Mesothelial cell of epicardium (in vitro differentiated cells): ENCODE measurements at places on chromosomes 11 and 22.
A peak's percentile ranks its signal among the peaks of the same experiment; 100 is the strongest.

DNA sequence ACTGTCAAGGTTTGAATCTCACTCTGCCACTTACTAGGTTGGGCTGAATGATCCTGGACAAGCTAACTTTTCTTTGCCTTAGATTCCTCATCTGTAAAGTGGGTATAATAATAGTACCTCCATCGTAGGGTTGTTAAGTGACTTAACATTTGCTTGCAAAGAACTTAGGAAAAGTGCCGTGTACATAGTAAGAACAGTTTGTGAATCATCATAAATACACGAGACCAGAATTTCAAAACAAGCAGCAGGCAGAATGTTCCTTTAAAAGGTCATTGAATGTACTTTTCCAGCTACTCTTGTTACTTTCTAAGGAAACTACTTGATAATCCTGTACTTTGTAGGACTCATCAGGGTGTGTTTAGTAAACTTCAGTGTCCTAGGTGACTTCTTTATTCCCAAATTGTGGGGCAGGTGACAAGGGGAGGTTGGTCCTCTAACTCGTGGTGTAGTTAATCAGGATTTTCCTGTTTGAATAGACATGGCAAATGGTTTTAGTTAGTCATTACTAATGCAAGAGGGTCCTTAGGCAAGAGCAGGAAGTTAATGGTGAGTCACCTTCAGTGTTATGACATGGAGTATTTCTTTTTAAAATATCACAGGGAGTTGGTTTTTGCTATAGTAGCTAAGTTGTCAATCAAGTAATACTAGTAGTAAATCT lies 67.9 kb downstream of the YAP1 start:
- no peaks in the 10 kb centered on the region for H3K27me3 ChIP-seq
- peak overlapping the region; percentile 79 for H3K27ac ChIP-seq
- H3K4me1 ChIP-seq, result peaks cover 2% of the 10 kb centered on the region
- no peak for DNase-seq
- H3K4me3 ChIP-seq, result no peak overlapping the region
- peaks cover 52% of the 10 kb centered on the region for H3K36me3 ChIP-seq

GRCh38 chr22:45743687-45744086 lies 72.1 kb downstream of the ATXN10 start:
- H3K4me3 ChIP-seq, result no peak overlapping the region
- H3K4me1 ChIP-seq, result peaks cover 21% of the 10 kb centered on the region

DNA sequence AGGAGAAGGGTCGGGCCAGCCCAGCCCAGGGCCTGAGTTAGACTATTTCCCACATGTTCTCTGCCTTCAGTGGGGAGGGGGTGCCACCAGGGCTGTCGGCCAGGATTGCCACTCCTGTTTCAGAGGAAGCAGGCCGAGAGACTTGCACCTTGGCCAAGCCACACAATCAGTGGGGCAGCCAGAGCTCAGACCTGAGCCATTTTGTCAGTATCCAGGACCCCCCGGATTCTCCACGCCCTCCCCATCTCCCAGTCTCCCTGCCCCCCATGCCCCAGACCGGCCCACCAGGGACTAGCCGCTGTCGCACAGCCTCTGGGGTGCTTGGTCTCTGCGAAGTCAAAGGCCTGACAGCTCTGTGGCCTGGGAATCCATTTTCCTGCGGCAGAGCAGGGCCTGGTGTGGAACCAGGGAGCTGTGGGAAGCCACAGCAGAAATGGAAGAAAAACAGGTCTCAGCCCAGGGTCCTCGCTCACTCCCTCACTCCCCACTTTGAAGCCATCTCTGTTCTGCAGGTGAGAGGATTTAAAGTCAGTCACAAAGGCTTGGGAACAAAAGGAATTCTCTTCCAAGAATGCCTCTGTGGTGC lies 25.5 kb upstream of the MGAT3 start:
- peaks cover 24% of the 10 kb centered on the region for H3K4me1 ChIP-seq
- H3K36me3 ChIP-seq, result peaks cover 4% of the 10 kb centered on the region

DNA sequence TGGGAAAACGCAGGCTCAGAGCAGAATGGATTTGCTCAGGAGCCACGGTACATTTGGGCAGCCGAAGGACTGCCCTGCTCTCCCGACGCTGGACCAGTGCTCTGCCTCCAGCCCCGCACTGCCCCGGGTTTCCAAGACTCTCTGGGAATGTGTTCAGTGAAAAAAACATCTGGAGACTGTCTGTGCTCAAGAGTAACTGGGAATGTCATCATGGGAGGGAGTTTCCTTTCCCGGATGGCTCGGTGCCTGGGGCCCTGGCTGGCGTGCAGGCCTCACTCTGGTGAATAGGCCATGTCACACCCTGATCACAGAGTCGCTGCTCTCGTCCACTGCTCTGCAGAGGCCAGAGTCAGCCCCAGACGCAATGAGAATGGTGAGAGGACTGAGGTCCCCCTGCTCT lies 9.8 kb upstream of the APOL6 start:
- no peaks in the 10 kb centered on the region for H3K27me3 ChIP-seq
- DNase-seq, result peak; percentile 58
- peak overlapping the region; percentile 86 for H3K27ac ChIP-seq

- no peak overlapping the region for H3K27ac ChIP-seq
- no peaks in the 10 kb centered on the region for H3K36me3 ChIP-seq
- no peak overlapping the region for H3K4me3 ChIP-seq
- peaks cover 51% of the 10 kb centered on the region for H3K27me3 ChIP-seq
- no peaks in the 10 kb centered on the region for H3K4me1 ChIP-seq
These were observed 1451.2 kb downstream of the BRD1 start for GRCh38 chr22:48376428-48376827.

- H3K27ac ChIP-seq, result no peak overlapping the region
- no peaks in the 10 kb centered on the region for H3K4me1 ChIP-seq
- DNase-seq, result no peak
- no peaks in the 10 kb centered on the region for H3K36me3 ChIP-seq
These were observed 600.0 kb downstream of the BRD1 start for GRCh38 chr22:49227670-49228069.

- H3K27ac ChIP-seq, result no peak overlapping the region
- no peaks in the 10 kb centered on the region for H3K4me1 ChIP-seq
- DNase-seq, result no peak
- no peak overlapping the region for H3K4me3 ChIP-seq
- no peaks in the 10 kb centered on the region for H3K27me3 ChIP-seq
- peaks cover 28% of the 10 kb centered on the region for H3K36me3 ChIP-seq
These were observed 52.0 kb downstream of the TMEM123 start for GRCh38 chr11:102400603-102401002.

DNA sequence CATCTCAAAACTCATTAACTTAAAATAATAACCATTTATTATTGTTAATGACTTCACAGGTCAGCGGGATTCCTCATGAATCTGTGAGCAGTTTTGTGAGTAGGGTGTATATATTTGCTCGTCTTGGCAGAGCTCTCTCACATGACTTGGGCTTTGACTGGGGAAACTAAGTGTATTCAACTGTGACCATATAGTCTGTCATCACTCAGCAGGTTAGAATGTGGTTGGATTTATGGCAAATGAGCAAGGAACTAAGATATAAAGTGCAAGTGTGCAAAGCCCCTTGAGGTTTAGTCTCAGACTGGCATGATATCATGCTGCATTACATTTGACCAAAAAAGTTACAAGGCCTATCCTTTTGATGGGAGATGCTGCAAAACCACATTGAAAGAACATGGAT lies 254.8 kb downstream of the CNTN5 start:
- no peak overlapping the region for H3K27ac ChIP-seq
- no peak for DNase-seq
- H3K4me1 ChIP-seq, result peaks cover 8% of the 10 kb centered on the region
- no peaks in the 10 kb centered on the region for H3K27me3 ChIP-seq
- H3K36me3 ChIP-seq, result no peaks in the 10 kb centered on the region
- H3K4me3 ChIP-seq, result no peak overlapping the region

GRCh38 chr11:57896361-57897145 lies 127.1 kb upstream of the OR9Q1 start:
- peaks cover 2% of the 10 kb centered on the region for H3K4me1 ChIP-seq
- no peak overlapping the region for H3K27ac ChIP-seq

- H3K27ac ChIP-seq, result no peak overlapping the region
- DNase-seq, result no peak
- peaks cover 7% of the 10 kb centered on the region for H3K4me1 ChIP-seq
These were observed 155.1 kb downstream of the LDLRAD3 start for GRCh38 chr11:36098853-36099375.

- H3K27ac ChIP-seq, result no peak overlapping the region
- peaks cover 35% of the 10 kb centered on the region for H3K36me3 ChIP-seq
- peaks cover 13% of the 10 kb centered on the region for H3K4me1 ChIP-seq
- H3K4me3 ChIP-seq, result no peak overlapping the region
- H3K27me3 ChIP-seq, result no peaks in the 10 kb centered on the region
- DNase-seq, result no peak
These were observed 55.6 kb downstream of the TCF20 start for GRCh38 chr22:42214633-42215415.

DNA sequence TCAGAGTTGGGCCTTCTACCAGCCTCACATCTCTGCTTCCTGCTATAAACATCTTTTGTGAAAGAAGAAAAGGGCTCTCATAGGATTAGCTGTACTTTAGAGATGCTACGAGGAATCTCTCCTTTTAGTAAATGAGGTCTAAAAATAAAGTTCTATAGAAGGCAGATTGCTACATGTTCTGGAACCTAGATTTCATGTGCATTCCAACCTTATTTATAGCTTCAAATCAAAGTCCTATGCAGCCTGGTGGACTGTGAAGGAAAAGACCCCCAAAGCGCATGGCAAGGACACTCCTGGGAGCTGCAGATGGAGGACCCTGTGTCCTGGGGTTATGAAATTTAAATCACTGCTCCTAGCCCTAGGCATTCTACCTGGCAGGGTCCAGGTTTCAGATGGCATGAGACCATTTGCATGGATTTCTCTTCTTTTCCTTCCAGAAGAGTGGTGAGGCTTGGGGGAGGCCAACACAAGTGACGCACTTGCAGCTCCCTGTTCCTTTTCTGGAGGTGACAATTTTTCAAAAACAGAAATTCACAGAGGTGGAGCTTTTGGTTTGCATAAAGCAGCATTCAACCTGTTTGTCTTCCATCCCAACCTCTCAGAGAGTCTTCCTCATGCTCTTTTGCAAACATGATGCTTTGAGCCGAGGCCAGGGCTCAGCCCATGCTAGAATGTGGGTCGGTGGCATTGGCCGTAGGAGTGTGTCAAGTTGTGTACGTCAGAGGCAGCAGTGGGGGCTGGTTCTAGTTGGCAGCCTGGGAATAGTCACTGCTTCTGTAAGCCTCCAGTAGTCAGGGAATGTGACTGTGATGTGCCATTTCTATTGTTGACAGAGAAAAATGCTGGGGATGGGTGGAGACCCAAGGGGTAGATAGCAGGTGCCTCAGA lies 6.3 kb downstream of the CRY2 start:
- H3K36me3 ChIP-seq, result peaks cover 7% of the 10 kb centered on the region
- no peak overlapping the region for H3K27ac ChIP-seq
- no peak overlapping the region for H3K4me3 ChIP-seq
- DNase-seq, result no peak

- no peak for DNase-seq
- H3K36me3 ChIP-seq, result no peaks in the 10 kb centered on the region
- peak overlapping the region; percentile 23 for H3K27ac ChIP-seq
- no peak overlapping the region for H3K4me3 ChIP-seq
These were observed 124.5 kb upstream of the SYT13 start for GRCh38 chr11:45410391-45411227.

GRCh38 chr11:31214372-31214771 lies 155.2 kb downstream of the DCDC1 start:
- H3K27ac ChIP-seq, result no peak overlapping the region
- H3K27me3 ChIP-seq, result no peaks in the 10 kb centered on the region
- no peak overlapping the region for H3K4me3 ChIP-seq
- no peaks in the 10 kb centered on the region for H3K36me3 ChIP-seq
- DNase-seq, result no peak

- H3K27me3 ChIP-seq, result no peaks in the 10 kb centered on the region
- no peak for DNase-seq
- no peak overlapping the region for H3K4me3 ChIP-seq
- peak overlapping the region; percentile 44 for H3K27ac ChIP-seq
- peaks cover 5% of the 10 kb centered on the region for H3K4me1 ChIP-seq
These were observed 5.3 kb upstream of the LRRN4CL start for GRCh38 chr11:62694455-62695167.

DNA sequence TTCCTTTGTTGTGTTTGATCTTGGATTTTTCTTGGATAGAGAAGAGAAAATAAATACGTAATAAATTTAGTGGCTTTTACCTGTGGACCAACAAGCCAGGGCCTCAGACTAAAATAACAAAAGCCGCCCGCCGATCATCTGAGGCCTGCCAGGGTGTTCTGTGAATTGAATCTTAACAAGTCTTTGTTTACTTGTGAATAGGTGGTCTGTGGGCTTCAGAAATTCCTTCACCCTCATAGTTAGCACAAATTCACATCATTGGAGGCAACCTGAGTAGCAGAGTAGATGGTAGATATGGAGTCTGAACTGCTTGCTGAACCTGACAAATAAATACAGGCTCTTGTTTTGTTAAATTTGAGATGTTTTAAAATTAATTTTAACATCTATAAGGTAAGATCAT lies 176.3 kb upstream of the MTNR1B start:
- no peak for DNase-seq
- no peak overlapping the region for H3K27ac ChIP-seq
- no peak overlapping the region for H3K4me3 ChIP-seq
- peaks cover 3% of the 10 kb centered on the region for H3K27me3 ChIP-seq
- peaks cover 21% of the 10 kb centered on the region for H3K36me3 ChIP-seq
- peaks cover 12% of the 10 kb centered on the region for H3K4me1 ChIP-seq

GRCh38 chr11:66950112-66950535 lies 8.1 kb downstream of the PC start:
- H3K4me3 ChIP-seq, result no peak overlapping the region
- no peaks in the 10 kb centered on the region for H3K27me3 ChIP-seq
- H3K36me3 ChIP-seq, result no peaks in the 10 kb centered on the region

DNA sequence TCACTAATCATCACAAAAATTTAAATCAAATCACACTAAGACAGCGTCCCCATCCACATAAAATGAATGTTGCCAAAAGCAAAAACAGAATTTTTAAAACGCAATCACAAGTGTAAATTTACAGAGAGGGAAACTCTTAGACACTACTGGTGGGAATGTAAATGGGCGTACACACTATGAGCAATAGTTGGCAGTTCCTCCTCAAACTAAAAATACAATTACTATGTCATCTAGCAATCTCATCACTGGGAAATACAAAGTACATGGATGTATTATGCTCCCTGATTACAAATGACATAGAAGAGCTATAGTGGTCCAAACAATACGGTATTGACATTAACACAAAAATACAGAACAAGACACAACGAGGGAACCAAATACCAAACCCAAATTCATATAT lies 8.7 kb upstream of the RGL4 start:
- H3K27me3 ChIP-seq, result no peaks in the 10 kb centered on the region
- no peak overlapping the region for H3K27ac ChIP-seq
- H3K4me3 ChIP-seq, result no peak overlapping the region
- no peak for DNase-seq
- peaks cover 4% of the 10 kb centered on the region for H3K4me1 ChIP-seq
- H3K36me3 ChIP-seq, result peaks cover 7% of the 10 kb centered on the region

- H3K36me3 ChIP-seq, result peaks cover 12% of the 10 kb centered on the region
These were observed 123.9 kb downstream of the MRTFA start for GRCh38 chr22:40512426-40513136.

- no peaks in the 10 kb centered on the region for H3K27me3 ChIP-seq
- H3K36me3 ChIP-seq, result no peaks in the 10 kb centered on the region
- no peak overlapping the region for H3K27ac ChIP-seq
- no peaks in the 10 kb centered on the region for H3K4me1 ChIP-seq
- no peak overlapping the region for H3K4me3 ChIP-seq
These were observed 12.5 kb upstream of the SYT12 start for GRCh38 chr11:67010296-67010905.
